ENCODE measurements at places on chromosomes 7 and 10.
A peak's percentile ranks its signal among the peaks of the same experiment; 100 is the strongest.

DNA sequence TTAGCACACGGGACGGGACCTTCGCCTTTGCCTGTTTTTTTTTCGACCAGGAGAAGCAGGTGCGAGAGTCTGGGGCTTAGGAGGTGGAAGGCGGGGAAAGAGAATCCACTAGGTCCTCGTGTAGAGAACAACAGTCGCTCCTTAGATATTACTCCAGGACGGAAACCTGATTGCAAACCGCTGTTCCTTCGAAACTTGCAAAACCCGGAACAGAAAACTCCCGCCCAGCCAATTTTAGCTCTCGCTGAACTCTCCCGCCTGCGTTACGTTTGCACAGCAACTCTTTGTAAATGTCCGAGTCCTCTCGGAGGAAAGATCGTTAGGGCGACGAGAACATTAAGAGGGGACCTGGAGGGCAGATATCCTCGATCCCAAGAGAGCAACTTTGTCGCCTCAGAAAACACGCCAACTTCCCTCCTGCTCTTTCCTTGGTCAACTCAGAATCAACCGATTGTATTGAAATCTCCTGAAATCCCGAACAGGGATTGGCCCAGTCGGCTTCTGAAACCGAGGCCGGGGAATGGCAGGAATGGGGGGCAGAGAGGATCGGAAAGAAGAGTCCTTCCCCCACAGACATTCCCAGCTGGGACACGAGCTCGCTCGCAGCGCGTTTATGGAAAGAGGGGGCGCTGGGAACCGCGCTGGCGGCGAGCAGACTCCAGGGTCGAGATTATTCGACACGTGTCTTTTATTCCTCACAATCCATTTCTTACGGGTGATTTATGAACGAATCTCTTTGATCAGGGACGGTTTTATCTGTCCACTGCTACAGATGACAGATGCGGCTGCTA lies 9.9 kb downstream of the TWIST1 start:
- no peak for DNase-seq

GRCh38 chr10:13792006-13792405 lies 205.2 kb downstream of the PRPF18 start:
- DNase-seq, result no peak

GRCh38 chr10:62582101-62582705 lies 208.0 kb downstream of the ZNF365 start:
- DNase-seq, result no peak

GRCh38 chr7:87475359-87476178 lies at the start of gene ABCB4:
TSS of gene ABCB4 (minus strand) at chr7:87475680. CDS start at chr7:87475465, 215 bp downstream.
- no peak for DNase-seq

- no peak for DNase-seq
These were observed 17.6 kb upstream of the SNX13 start for GRCh38 chr7:17957871-17958270.

DNA sequence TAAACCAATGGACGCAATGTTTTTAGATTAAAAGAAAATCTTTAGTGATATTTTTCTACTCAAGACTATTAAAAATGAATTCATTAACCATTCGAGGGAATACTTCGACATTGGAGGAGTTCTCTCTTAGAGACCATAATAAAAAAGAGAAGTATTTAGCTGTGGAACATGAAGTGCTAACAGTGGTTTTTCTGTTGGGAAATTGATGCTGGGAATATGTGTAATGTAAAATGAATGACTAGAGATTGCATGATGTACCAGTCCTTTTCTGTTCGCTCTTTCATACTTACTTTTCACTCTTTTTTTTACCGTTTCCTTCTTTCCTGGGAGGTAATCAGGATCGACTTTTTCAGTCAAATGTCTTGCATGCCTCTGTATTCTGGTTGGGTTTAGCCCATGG lies 41.3 kb downstream of the ST7 start:
- DNase-seq, result no peak

DNA sequence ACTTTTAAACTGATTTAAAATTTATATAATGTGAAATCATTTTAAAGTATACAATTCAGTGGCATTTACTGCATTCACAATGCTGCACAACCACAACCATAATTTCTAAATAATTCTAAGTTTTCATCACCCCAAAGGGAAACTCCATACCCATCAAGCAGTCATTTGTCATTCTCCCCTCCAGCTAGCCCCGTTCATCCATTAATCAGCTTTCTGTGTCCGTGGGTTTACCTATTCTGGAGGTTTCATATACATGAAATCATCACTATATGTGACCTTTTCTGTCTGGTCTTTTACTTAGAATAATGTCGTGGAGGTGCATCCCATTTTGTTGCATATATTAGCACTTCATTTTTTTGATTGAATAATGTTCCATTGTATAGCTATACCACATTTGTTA lies 214.1 kb downstream of the ADK start:
- DNase-seq, result no peak

DNA sequence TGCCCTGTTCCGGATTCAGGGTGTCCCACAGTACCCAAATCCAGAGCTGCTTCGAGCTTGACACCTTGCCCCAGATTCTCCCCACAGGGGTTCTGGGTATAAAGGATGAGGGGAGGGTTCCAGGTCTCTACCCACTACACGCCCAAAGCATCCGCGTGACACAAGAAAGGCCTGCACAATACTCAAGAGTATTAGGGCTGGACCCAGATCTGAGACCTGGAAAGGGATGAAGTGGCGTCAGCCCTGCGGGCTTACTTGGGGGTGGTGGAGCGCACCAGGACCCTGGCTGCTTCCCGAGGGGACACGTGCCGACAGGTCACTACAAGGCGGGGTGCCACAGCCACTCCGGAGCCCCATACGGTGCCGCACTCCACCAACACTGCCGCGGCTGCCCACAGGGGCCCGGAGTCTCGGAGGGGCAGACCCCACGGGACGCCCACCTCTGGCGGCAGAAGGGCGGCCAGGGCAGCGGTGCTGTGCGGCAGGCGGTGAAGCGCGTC lies 1.3 kb downstream of the TYSND1 start:
- no peak for DNase-seq

GRCh38 chr10:6229746-6230145 lies 27.0 kb downstream of the PFKFB3 start:
- DNase-seq, result no peak

DNA sequence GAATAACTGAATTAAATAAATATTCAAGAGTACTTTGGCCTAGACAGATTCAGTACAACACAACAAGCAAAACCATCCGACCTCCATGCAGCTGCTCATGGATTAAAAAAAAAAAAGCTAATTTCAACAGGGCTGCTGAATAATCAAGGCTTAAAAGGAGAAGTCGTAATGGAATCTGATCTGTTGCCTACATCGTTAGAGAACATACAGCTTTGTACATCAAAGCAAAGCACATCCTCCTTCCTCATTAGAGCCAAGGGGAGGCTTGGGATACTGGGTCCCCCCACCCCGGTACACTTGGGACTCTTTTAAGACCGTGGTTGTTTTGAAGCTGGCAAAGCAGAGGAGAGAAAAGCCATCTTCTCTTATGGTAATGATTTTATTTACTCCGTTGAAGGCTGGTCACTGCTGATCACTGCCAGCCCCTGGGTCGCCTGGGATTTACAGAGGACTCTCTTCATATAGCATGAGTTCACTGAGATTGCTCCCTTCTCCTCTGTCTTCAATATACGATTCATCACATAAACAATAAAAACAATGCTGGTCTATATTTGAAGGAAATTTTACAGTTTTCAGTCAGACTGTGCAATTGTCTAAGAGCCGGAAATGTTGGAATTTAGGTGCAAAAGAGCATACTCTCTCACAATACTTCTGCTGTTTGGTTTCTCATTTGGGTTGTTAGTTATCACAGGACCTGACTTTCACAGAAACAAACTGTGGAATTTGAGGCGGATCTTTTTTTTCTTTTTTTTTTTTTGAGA lies 148.8 kb downstream of the FAM107B start:
- DNase-seq, result no peak

DNA sequence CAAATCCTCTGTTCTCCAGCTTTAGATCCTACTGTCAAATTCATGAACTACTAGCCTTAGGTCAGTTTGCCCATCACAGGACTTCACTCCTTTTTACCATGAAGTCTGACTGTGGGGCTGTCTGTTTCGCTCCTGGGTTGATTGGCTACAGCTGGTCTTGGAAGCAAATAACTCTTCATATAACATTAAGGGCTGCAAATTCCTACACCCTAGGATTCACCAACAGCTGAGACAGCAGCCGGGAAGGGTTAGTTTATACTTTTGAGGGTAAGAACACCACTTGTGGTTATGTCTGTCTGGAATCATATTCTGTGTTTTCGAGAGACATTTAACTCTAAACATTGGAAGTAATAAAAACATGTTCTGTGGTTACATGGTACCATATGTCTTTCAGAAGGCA lies 55.9 kb upstream of the KIAA1217 start:
- no peak for DNase-seq

DNA sequence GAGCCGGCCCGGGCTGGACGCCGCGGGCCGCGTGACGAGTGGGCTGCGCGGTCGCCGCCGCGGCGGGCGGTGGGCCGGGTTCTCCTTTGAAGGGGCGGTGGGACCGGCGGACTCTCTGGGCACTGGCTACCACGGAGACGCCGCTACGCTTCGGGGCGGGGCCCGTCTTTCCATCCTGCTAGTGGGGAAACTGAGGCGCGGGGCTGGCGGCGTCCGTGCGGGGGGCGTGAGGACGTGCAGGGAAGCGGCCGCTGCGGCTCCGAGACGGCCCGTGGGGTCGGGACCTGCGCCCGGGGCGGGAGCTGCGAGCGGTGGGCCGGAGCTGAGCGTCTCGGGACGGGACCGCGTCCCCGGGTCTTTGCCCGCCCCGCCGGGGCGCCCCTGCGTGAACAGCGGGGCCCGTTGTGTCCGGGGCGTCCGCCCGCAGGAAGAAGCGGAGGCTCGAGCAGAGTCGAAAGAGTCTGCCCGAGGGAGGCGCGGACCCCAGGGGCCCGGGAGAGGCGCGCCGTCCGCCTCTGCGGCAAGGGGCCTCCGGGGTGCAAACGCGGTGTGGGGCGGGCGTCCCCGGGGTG lies 548 bp upstream of the BNIP3 start:
- DNase-seq, result no peak

- DNase-seq, result no peak
These were observed 152.8 kb downstream of the SGMS1 start for GRCh38 chr10:50470798-50471582.

DNA sequence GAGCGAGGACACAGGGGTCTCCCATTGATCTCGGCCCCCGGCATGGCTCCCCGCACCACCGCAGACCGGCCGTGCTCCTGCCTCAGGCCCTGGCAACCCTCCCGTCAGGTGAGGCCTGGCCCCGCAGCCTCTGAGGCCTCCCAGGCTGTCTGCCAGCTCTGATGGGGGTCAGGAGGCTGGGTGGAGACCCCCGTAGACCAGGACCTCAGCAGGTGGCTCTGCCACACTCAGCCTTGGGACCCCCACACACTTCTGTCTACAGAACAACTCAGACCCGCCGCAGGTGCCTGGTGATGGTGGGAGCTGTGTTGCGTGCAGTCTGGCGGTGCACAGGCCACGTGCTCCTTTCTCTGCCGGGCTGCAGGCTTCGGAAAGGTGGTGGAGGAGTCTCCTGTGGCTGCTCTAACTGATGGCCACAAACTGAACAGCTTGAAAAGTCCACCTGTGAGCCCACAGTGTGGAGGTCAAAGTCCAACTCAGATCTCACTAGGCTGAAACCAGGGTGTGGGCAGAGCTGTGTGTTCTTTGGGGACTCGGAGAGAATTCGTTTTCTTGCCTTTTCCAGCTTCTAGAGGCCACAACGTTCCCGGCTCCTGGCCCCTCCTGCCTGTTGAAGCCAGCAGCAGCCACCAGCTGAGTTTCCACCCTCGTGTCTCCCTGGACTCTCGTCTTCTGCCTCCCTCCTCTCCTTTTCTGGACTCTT lies 62.5 kb downstream of the PWWP2B start:
- DNase-seq, result no peak

GRCh38 chr7:31835471-31835870 lies 148.5 kb downstream of the PPP1R17 start:
- DNase-seq, result no peak

- DNase-seq, result peak; percentile 85
These were observed 145.1 kb downstream of the PLXNA4 start for GRCh38 chr7:132430861-132431822.

GRCh38 chr7:109092268-109092667 lies 522.6 kb downstream of the DNAJB9 start:
- DNase-seq, result no peak

- no peak for DNase-seq
These were observed 293.0 kb upstream of the IMMP2L start for GRCh38 chr7:111855161-111855841.

- DNase-seq, result no peak
These were observed 892.0 kb upstream of the CELF2 start for GRCh38 chr10:10125676-10126075.

- no peak for DNase-seq
These were observed 11.7 kb upstream of the EDRF1 start for GRCh38 chr10:125707541-125708468.

- no peak for DNase-seq
These were observed 13.6 kb downstream of the ENTPD7 start for GRCh38 chr10:99672884-99673283.

DNA sequence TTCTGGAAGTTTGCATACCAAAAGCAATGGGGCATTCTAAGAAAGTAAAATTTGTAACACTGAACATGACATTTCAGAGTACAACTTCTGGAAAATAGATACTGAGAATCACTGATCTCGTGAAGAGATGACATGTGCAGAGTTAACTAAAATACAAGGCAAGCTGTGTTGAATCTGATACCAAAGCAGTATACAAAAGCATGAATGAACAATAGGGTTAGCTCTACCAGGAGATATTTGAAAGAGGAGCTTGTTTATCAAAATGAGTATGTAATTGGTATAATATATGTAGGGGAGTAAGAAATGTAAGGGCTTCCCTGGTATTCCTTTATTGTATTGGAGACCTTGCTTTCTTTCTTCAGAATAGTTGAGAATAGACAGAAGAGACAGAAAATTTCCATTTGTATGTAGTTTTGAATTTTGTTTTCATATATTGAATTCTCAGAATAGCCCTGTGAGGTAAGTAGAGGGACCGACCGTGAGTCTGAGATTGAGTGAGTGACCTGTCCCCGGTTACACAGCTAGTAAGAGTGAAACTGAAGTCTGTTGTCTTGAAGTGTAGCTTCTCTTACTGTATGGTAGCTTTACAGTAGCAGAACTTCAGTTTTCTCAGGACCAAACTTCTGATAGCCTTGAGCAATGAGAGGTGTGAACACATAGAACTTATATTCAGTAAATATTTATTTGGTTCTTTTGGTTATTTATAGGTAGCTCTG lies 5.0 kb downstream of the HBP1 start:
- DNase-seq, result no peak

GRCh38 chr7:54880326-54880989 lies 121.4 kb upstream of the SEC61G start:
- DNase-seq, result no peak

- no peak for DNase-seq
These were observed 794.5 kb upstream of the IGFBP3 start for GRCh38 chr7:46715579-46715978.

GRCh38 chr10:131920693-131921092 lies 19.9 kb downstream of the PPP2R2D start:
- no peak for DNase-seq

GRCh38 chr7:38276096-38276877 lies 2.9 kb upstream of the TARP start:
- no peak for DNase-seq

GRCh38 chr10:102649797-102650654 lies 5.7 kb downstream of the TRIM8 start:
- no peak for DNase-seq
